Tongue (tissue), 3 donors: ENCODE measurements at places on chromosomes 7 and 10. TPM values are rescaled to one million over a fixed set of nuclear protein-coding genes. Genes with fewer than 3 reads are reported as not detected.

GRCh38 chr7:86961686-86962085, 97.8 kb downstream of the ELAPOR2 start:
- no peak for DNase-seq

DNA sequence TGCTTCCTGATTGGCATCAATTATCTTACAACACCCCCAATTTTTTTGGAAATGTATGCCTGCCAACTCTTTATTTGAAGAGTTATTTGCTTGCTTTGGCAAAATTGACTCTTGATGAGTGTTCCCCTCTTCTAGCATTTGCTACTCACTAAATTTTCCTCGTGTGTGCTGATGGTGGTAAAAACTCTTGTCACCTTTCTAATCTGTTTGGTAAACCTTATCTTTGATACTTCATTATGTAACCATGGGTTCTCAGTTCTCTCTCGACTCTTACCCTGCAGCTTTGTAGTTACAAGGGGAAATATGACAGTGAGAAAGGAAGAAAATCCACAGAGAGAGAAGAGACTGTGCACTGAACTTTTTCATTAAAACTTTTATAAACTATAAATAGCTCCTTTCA, 102.5 kb downstream of the CDK14 start:
- DNase-seq, result no peak

DNA sequence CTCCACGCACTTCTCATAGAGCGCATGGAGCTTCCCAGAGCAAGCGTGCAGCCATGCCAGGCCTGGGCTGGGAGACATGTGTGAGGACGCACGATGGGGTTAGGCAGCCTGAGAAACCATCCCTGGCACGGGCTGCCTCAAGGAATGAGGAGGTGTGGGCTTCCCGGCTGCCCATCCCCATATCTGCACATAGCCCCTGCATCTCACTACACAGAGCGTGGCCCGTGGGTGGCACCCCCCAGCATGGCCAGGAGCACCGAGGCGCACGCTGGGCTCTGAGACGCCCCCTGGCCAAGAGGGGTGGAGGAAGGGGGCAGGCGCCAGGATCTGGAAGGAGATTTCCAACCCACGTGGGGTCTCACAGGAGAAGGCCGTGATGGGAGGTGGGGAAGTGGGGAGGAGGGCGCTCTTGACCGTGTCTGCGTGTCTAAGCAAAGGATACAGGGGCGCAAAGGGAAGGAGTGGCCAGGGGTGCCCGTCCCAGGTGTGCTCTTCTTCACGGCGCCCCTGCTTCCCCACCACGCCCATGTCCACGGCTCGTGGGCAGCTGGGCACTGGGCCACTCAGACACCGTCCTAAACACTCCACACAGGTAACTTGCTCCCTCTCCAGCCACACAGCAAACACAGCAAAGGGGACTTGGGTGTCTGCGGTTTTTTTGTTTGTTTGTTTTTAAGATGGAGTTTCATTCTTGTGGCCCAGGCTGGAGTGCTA, 340.5 kb downstream of the PTPRN2 start:
- DNase-seq, result no peak

GRCh38 chr7:107708956-107709355, 35.0 kb upstream of the CBLL1 start:
- no peak for DNase-seq

DNA sequence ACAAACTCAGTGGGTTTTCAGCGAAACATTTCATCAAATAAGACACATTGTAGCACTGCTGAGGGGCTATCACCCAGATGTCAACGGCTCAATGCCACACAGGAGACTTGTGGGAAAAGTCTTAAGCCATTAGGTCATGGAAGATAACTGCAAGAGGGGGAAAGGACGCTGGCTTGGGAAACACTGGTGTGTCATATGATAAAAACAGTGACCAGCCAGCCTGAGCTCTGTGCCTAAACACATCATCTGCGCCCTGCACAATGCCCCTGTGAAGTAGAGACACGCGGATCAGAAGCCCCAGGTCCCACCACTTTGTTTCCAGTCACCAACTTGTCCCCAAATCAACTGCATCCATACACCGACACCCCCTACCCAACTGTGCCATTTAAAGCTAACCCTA, 116.7 kb downstream of the TNS3 start:
- DNase-seq, result no peak

- no peak for DNase-seq
Observed at GRCh38 chr7:126501617-126502016, 751.1 kb downstream of the GRM8 start.

- DNase-seq, result no peak
Observed at GRCh38 chr10:46542567-46543465, 13.6 kb downstream of the GPRIN2 start.

DNA sequence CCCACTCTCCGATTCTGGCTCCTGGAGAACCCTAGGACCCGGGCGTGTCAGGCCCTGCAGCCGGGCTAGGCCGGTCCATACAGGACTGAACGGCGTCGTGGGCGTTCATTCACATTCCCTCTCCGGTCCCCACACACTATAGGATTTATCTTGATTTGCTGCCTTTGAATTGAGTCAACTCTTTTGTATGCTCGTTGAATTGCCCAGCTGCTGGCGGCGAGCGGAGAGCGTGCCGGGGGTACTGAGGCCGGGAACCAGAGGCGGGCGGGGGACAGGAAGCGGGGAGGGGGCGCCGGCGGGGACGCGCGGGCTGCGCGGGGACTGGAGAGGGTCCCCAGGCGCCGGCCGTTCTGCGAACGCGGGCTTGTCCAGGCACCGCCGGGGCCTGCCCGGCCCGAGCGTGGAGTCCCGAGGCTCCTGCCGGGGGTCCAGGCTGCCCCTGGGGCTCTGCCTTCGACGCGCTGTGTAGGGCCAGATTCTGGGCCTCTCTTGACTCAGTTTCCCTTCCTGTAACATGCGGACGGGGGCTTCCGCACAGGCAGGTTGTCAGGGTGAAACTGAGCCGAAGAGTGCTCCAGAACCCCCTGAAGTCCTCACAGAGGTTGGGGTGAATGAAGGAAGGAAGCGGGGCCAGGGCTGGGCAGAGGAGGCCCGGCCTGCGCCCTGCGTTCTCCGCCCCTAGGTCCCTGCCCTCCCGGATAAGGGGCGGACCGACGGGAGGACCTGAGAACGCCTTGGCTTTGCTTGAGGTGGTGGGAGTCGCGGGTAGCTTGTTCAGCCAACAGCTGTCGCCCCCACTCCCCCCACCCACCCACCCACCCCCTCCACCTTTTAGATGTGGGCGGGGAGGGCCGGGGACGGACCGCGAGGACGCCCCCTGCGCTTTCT, 769 bp upstream of the ELFN1 start:
- peak; percentile 60 for DNase-seq

GRCh38 chr7:148400101-148400500, 190.5 kb upstream of the C7orf33 start:
- DNase-seq, result no peak

DNA sequence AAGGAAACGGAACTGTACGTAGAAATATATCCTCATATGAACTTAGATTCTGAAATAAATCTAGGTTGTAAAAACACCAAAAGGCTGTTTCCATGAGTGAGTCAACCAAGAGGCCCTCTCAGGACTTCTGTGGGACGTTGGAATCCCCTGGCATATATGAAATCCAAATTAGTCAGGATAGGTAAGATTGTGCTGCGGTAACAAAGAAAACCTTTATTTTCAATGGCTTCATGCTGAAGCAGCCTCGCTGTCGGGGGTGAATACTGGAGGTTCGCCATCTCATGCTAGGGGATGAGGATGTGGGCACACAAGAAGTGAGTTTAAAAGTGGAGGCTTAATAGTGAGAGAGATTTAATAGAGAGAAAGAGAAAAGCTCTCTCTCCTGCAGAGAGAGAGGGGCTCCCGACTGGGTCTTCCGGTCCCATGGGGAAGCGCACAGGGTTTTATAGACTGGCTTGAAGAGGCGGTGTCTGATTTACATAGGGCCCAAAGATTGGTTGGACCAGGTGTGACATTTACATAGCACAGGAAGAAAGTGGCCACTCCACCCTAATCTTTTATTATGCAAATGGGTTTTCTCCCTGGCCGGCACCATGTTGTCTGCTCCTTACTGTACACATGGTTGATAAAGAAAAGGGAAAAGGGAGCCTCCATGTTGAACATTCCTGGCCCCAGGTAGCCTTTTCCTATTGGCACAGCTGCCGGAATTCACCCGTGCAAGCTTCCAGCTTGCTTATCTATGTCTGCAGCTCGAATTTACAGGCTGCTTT, 52.3 kb upstream of the SEPHS1 start:
- no peak for DNase-seq

GRCh38 chr10:96395931-96396877, 37.4 kb upstream of the OPALIN start:
- DNase-seq, result peak; percentile 89

GRCh38 chr10:120503689-120504088, 46.7 kb downstream of the PLPP4 start:
- no peak for DNase-seq

Gene H2BK1
- total RNA-seq, result not detected

Gene BUB3
- total RNA-seq, result 94.6 TPM

Gene MKRN1
- 68.9 TPM for total RNA-seq

Gene TMEM273
- total RNA-seq, result 8.7 TPM

Gene C10orf105
- 0.10 TPM for total RNA-seq

Gene AKR1D1
- not detected for total RNA-seq

Gene C10orf143
- 0.82 TPM for total RNA-seq

Gene DKK1
- total RNA-seq, result 0.51 TPM

Gene NCOA4
- 168 TPM for total RNA-seq
